AG10803 (cell line): ENCODE measurements at places on chromosomes 16 and 17.

DNA sequence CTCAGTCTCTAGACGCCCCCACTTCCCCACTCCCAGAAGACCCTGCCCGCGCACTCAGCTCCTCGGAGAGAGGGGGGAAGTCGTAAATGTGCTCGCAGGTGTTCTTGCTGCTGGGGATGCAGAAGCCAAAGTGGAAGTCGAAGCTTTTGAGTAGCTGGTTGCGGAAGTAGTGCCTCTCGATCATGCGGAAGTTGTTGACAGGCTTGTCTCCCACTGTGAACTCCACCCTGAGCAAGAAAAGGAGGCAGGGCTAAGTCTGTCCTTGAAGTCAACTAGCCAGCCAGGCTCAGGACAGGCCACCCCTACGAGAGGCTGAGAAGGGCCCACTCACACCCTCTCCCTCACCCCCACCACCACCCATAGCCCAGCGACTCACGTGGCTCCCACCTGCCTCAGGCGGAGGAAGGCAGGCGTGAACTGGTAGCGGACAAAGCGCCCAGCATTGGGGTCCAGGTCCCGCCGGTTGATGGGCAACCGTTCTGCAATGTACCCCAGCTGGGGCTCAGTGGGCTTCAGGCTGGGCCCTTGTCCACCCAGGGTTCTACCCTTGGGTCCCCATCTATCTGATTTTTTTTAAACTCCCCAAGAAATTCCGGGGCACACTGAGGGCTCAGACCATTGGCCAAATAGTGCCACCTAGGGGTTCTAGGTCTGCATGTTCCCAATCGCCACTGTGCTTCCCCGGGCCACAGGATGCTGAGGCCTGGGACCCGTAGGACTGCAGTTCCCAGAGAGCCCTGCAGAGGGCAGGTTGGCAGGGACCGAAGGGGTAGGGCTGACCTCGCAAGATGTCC lies 4.6 kb downstream of the UNC119 start:
- DNase-seq = peak; percentile 57

GRCh38 chr17:16818340-16818739 lies 128.3 kb downstream of the CCDC144A start:
- DNase-seq = no peak

DNA sequence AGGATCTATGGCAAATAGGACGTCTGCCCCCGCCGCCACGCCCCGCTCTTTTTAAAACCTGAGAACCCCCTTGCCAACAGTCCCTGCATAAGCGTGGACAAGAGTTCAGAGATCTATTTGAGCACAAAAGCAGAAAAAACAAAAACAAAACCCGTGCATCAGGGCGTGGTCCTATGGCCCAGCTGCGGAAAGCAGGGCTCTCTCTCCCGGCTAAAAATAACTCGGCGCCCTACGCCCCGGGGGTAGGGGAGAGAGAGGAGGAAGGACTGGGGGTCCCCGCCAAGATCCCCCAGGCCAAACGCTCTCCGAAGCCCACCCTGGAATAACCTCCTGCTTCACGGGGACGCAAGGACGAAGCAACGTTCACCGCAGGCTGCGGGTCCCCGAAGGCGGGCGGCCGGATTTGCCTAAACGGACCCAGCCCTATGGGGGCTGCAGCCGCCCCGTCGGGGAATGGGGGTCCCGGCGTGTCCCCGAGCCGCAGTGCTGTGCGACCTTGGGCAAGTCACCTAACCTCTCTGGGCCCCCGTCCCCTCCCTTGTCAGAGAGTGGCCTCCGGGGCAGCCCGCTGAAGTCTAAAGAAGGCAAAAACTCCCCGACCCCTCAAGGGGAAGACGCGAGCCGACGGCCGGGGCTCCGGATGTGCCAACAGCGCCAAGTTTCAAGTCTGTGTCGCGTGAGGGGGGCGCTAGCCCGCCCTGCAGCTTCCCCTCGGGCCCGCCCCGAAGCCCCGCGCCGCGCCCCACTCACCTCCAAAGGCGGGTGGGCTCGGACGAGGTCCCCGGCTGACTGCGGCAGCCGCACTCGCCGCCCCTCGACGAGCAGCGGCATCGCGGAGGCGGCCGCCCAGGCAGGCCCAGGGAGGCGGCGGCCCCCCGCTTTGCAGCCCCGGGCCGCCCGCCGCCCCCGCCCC lies 477 bp downstream of the NTAN1 start:
- DNase-seq = peak; percentile 34

DNA sequence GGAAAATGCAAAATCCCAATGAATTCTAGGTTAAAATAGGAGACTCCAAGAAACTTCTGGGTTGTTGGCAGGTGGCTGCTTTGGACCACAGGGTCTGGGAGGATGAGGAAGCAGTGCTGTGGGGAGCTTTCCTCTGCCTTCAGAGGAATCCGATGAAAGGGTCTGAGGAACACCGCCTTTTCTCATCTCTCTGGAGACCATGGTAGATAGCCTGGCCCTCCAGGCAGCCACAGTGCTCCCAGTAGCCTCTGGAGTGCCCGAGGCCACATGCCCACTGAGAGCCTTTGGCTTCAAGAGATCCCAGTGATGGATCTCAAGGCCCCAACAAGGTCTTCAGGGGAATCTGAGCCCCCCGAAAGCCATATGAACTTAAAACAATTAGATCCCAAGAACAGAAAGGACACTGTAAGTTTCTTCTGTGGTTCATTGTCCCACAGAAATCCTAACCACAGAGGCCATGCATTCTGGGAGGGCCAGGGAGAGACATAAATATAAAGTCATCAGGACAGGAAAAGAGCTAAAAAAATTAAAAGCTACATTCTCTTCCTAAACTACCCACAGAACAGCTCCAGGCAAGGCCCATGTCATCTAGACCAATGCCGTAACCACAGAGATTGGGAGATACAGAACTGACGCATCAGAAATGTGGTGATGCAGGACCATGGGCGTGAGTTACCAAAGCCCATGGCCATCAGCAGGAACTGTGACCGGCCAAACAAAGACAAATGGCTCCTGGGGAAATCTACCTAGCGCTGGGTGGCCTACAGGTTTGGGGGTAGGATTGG lies 24.3 kb downstream of the TK2 start:
- DNase-seq = peak; percentile 41

GRCh38 chr17:77454242-77455095 lies 313.7 kb downstream of the SEC14L1 start:
- DNase-seq = no peak

- DNase-seq = no peak
Observed at GRCh38 chr17:36641877-36642845, 40.8 kb downstream of the MRM1 start.

- DNase-seq = no peak
Observed at GRCh38 chr17:29885031-29885640, 44.9 kb downstream of the SSH2 start.

DNA sequence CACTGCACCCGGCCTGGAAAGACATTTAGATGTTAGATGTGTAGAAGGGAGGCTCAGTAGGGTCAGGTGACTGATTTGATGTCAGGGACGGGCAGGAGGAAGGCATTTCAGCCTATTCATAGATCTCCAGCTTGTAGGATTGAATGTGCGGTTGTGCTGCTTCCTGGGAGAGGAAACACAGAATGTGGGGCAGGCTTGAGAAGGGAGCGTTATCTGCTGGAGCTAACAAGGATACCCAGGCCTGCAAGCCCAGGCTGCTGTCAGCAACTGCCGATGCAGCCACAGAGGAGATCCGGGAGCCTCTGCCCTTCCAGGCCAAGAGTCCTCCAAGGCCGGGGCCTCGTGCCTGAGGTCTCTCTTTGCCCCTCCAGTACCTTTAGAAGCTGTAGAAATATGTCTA lies 205.6 kb downstream of the SPECC1 start:
- no peak for DNase-seq

DNA sequence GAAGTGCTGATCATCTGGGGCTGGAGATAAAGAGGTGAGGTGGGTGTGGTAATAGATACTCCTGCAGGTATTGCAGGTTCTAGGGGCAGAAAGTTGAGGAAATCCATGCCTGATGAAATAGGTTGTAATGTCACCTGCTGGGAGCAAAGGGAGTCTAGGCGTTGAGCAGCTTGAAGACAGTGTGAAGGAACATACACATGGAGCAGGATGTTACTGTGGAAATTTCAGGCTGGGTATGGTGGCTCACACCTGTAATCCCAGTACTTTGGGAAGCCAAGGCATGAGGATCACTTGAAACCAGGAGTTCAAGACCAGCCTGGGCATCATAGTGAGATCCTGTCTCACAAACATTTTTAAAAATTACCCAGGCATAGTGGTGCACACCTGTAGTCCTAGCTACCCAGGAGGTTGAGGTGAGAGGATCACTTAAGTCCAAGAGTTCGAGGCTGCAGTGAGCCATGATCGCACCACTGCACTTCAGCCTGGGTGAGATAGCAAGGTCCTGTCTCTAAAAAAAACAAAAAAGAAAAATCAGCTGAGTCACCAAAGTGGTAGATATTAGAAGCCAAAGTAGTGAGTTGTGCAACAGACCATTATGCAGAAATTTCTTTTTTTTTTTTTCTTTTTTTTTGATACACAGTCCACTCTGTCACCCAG lies 9.1 kb upstream of the CRYBA1 start:
- peak; percentile 77 for DNase-seq

- peak; percentile 65 for DNase-seq
Observed at GRCh38 chr17:66627985-66628384, 206.9 kb upstream of the CACNG5 start.

DNA sequence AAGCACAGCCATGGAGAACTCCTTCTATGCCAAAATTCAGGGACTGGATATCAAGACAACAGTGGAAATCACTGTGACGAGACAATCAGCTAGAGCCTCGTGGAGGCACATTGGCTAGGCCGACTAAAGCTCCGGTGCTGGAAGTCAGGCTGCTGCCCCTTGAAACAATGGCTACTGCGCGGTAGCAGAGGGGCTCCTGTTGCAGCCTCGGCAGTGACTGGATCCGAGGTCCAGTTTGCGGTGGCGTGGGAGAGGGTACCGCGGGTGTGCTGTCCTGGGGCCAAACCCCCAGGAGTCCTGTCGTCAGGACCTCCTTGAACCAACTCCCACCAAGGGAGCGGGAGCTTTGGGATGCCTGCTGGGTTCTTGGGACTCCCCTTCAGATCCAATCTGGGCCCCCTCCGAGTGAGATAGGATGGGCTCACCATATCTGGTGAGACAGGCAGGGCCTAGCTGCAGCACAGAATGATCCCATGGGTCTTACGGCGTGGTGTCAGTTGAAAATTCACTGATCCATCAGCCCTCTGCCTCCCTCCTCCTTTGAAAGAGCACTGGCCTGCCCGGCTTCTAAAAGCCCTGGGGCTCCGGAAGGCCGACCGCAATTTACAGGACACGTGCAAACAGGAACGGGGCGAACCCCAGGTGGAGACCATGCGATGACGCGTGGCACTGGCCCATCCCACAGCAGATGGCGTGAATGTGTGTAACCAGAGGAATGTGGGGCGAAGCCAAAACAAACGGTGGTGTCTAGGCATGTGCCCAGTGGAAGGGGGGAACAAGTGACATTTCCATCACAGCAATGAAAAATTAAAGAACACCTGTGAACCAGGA lies 15.8 kb upstream of the KCNJ18 start:
- no peak for DNase-seq

DNA sequence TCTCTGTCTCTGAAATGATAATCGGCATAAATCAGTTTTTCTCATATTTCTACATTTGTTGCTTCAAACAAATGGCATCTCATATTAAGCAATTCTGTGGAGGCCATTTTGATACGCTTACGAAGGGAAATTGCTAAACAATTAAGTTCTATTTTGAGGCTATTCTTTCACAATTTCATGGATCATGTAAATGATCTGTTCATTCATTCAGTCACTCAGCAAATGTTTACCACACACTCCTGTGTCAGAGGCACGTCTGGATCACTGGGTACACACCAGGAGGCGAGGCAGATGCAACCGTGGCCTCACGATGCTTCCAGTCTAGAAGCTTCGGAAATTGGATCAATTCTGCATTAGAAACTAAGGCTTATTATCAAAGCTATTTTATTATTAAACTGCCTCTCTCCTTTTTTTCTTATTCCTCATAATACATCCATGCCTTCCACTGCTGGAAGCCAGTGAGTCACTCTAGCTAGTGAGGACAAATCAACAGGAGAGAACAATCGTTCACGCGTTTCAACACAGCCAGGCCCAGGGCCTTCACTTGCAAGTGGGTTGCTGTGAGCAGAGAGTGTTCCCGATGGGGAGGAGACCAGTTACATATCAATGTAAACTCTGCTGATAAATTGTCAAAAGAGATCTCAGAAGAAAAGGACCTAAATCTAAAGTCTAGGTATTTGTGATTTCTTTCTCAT lies 11.3 kb upstream of the SLC39A11 start:
- DNase-seq = no peak
